HFFc6 (cell line): ENCODE measurements at places on chromosomes 3 and 15.

- no peak for DNase-seq
These were observed 65.6 kb downstream of the SLC6A6 start for GRCh38 chr3:14467814-14468620.

DNA sequence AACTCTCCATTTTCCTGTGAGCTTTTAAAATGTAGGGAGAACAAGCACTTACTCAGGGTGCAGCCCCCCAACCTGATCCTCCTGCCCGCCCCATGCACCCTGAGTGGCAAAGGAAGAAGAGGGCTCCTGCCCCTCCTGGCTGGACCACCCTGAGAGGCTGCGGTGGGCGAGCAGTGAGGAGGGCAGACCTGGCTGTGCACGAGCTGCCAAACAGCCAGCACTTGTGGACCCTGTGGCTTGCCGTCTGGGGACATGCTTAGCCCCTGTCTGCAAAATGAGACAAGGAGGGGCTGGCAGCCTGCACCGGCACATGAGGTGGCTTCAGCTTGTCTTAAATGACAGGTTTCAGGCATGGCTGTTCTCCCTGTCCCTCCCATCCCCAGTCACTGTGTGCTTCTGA, 18.6 kb downstream of the ATP10A start:
- DNase-seq: no peak

DNA sequence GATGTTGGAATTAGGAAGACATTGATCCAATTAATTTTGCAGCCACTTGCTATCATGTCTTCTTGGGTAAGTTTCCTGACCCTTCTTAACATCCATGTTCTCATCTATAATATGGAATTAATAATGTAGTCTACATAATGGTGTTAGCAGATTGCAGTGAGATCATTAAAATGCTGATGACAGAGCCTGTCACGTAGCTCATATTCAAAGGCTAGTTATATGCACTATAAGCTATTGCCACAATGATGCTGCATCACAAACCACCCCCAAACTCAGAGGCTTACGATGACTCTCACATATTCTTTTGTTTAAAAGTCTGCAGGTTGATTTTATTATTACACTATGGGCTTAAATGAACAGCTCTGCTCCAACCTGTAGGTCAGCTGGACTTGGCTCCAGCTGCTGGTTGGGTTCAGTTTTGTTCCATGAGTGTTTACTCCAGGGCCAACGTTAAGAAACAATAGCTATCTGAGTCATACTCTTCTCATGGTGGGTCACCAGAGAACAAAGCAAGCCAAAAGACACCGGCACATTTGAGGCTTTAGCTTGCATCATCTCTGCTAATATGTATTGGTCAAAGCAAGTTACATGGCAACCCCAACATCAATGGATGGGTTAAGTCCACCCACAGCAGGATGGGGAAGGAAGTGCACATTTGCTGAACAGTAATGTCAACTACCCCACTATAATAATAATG, 250.0 kb upstream of the SLCO3A1 start:
- no peak for DNase-seq

GRCh38 chr3:143952569-143953072, 19.0 kb upstream of the DIPK2A start:
- DNase-seq: no peak

DNA sequence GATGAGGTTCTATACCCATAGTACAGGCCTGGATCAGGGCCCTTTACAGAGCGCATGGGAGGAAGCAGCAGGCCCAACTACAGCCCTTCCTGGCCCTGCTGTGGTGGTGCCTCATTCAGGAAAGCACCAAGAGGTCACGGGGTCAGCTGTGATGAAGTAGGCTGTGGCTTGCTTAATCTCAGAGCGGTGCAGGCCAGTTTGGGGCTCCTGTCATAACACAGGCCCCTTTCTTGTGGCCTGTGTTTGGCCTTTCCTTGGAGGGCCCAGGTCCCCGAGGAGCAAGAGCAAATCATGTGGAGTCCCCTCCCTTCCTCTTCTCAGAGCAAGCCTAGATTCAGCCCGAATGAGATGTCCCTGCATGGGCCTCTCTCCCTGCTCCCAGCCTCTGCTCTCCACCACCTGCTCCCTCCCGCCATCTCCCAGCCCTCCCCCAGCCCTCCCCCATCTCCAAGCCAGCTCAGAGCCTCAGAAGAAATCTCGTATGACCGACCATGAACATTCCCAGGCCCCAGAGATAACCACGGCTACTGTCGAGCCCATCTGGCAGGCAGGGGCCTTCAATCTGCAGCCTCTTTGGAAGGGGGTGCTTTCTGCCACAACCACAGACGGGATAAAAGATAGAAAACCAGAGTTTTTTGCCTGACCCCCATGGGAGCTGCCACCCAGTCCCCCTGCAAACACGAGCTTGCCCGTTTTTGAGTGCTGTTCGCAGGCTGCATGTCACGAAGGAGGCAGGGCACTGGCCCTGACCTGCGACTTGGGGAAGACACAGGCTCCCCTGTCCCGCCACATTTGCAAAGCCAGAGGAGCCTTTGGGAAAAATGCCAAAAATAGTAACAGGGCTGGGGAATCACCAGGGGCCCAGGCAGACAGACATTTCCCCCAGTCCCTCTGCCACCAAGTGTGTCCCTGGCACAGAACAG, 32.3 kb upstream of the DUSP7 start:
- peak; percentile 52 for DNase-seq

DNA sequence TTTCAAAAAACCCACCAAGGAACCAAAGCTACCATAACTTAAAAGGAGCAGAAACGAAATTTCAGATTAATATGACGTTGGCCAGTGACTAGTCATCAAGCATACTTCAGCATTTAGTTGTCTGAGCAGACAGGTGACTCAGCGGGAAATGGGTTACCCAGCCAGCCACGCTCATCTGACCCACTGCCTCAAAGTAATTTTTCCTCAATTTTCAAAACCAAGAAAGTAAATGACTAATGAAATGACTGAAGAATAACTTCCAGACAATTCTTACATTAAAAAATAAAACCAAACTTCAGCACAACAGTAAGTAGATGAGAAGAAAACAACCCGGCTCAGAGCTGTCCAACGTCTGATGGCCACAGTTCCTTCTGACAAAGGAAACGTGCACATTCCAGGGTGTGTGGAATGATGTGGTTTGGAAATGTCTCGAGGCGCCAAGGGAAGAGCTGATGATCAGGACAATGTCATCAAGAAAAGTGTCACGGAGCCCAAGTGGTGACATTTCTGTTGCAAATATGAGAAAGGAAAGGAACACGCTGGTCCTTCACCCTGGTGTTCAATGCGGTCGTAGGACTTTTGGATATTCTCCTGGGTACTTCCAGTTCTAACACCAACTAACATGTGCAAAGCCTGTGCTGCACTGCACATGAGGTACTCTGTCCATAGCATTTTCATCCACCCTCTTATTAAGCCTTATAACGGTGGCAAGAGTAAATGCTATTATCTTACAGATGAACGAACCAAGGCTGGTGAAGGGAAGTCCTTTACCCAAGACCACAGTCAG, 79.1 kb downstream of the FOXP1 start:
- DNase-seq: peak; percentile 94

GRCh38 chr15:31084176-31084575, 17.3 kb downstream of the TRPM1 start:
- no peak for DNase-seq

DNA sequence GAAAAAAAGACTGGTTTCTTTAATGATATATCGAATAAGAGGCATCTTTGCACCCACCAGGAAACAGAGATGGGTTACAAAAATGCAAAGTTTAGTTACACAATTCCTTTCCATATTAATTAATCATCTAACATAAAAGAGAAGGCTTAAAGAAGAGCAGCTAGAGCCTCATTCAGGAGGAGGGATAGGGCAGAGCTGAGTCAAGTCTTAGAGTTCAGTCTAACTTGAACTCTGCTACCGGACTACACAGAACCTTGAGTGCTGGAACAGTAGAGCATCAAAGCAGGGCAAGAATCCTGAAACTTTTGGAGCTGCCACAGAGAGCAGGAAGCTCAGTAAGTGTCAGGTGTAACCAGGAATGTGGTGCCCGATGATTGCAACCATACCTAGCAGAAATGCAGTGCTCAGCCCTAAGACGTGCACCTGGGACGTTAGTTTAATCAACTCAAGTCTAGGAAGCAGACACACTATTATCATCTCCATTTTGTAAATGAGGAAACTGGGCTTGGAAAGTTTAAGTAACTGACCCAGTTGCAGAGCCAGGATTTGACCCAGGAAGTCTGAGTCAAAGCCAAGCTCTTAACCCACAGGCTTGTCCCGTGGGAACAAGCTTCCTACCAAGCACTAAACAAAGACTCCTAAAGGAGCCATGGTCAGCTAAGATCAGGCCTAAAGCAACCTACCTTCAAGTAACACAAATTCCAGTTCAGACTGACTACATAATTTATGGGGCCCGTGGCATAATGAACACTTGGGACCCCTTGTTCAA, 187.4 kb downstream of the FOXP1 start:
- DNase-seq: peak; percentile 11

DNA sequence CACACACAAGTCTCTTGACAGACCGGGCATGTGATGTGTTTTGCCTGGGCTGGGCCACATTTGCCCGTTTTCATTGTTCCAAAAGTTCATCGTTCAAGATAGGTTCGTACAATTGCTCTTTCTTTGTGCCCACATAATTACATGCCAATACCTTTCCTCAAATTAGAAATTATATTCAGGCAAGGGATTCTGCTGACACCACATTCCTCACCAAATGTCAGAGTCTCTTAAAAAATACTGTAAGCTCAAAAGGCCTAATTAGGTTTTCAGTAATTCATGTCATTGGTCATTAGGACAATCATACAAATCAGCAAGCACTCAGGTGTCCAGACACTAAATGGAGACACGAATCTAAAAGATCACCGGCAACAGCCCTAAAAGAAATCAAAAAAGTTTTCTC, 215.3 kb downstream of the ALCAM start:
- DNase-seq: no peak

GRCh38 chr3:189353988-189354889, 182.5 kb downstream of the TPRG1 start:
- DNase-seq: no peak
